Frontal cortex (tissue), 4 donors: ENCODE measurements at places on chromosomes 2 and 18.

DNA sequence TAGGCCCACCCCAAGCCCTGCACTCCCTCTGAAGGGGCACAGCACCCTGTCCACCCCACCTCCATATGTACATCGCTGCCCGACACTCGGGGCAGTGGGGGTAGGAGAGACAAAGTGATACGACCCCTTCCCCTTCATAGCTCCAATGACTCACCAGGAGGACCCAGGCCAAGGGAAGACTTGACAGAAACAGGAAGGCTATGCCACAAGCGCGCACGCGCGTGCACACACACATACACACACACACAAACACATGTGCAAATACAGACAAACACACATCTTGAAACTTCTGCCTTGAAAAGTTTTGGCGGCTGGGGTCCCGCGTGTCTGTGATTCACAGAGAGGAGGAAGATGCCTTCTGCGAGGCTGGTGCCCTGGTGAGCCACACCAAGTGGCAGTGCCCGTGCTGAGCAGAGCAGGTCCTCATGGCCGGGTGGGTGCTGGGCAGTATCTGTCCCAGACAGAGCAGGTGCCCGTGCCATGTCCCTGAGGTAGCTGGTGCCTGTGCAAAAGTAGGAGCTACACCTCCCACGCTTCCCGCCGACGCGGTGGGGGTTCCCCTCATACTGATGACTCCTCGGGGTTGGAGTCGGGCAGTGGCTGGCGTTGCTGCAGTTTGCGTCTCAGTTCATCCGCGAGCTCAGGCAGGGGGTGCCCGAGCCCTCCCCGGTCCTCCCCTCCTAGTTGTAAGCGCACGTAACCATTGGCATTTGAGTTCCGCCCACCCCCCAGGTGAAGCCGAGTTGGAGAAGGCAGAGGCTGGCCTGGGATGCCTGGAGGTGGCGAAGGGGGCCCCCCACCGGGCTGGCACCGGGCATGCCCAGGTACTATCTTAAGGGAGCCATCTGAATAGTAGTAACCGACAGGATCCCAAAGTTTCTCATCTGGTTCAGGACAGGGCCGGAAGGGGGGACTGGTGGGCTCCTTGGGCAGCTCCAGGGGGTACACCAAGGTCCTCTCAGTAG is 2.5 kb upstream of the ANKRD39 start:
- DNase-seq: no peak

DNA sequence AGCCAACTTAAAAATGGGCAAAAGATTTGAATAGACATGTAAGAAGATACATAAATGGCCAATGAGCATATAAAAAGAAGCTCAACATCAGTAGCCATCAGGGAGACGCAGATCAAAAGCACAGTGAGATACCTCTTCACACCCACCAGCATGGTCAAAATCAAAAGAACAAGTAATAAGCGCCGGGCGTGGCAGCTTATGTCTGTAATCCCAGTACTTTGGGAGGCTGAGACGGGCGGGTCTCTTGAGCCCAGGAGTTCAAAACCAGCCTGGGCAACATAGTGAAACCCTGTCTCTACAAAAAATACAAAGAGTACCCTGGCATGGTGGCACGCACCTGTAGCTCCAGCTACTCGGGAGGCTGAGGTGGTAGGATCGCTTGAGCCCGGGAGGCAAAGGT is 4.6 kb upstream of the CIB4 start:
- no peak for DNase-seq

DNA sequence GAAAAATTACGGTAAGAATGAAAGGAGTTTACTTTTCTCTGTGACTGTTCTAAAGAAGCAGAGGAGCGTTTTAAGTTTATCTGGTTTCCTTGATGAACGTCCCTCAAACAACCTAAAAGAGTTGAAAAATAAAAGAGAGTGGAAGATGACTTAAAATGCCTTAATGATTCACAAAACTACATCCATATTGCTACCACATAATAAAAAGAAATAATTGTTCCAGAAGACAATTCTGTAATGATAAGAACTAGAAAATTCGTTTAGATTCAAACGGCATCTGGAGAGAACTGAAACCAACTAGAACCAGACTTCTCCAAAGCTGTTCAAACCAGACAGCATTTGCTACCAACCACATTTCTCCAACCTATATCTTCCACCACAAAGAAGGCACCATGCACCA is 68.1 kb downstream of the TEKT4 start:
- DNase-seq: no peak

GRCh38 chr18:9613550-9614400 is 584 bp downstream of the PPP4R1 start:
- peak; percentile 42 for DNase-seq

DNA sequence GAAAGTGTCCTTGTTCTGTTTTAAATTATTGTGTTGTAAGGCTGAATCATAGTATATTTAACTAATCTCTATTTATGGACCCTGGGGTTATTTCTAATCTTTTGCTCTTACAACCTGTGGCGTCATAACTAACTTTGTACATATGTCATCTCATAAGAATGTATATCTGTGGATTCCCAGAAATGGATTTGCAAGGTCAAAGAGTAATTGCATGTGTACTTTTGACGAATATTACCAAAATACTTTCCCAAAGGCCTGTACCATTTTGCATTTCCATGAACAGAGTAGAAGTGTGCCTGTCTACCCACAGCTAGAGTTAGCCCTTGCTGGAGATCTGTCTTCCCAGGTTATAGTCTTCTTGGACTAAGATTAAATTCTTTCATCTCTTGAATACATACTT is 42.8 kb downstream of the SEMA4F start:
- no peak for DNase-seq

DNA sequence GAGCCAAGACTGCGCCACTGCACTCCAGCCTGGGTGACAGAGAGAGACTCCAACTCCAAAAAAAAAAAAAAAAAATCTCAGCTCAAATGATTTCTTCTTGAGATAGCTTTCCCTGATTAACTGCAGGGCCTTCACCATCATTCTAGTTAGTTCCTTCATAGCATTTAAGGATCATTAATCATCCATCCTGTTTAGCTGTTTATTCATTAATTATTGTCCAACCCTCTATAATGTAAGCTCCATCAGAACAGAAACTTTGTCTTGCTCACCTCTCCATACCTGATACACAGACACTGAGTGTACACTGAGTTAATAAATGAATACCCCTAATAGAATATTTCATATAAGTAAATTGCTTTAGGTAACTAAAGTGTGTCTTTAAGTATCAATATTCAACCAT is 42.2 kb upstream of the ENOSF1 start:
- DNase-seq: no peak

GRCh38 chr2:105644174-105644980 is 100.3 kb upstream of the NCK2 start:
- no peak for DNase-seq
